H1 (cell line): ENCODE measurements at places on chromosomes 1 and 21.
A peak's percentile ranks its signal among the peaks of the same experiment; 100 is the strongest.

DNA sequence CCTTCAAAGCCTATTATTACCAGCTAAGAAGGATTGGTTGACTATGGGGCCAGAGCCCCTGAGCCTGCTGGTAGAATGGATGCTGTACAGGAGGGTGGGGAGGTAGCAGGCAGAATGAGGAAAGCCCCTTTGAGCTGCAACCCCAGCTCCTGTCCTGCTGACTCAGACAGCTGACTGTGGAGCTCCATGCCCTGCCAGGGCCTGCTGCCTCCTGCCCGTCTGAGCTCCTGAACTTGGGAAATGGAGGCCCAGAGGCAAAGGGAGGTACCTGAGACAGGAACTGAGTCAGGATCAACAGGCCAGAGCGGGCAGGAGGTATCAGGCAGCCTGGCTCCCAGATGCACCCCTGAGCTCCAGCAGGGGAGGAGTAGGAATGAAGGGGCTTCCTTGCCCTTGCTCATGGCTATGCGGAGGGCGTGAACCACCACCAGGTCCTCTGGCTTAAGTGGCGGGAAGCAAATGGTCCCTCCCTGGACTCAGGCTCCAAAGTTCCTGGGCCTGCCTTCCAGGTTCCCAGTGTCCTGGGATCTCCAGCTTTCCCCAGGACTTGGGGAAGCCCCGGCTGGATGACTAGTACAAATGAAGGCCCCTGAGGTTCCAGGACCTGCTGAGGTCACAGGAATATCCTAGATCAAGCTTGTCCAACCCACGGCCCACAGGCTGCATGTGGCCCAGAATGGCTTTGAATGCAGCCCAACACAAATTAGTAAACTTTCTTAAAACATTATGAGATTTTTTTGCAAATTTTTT lies 3.9 kb upstream of the SFN start:
- H3K4me1 ChIP-seq: peaks cover 19% of the 10 kb centered on the region
- no peaks in the 10 kb centered on the region; the same call in 1 of the 2 replicates for H3K36me3 ChIP-seq
- no peak for DNase-seq
- H3K4me3 ChIP-seq: no peak overlapping the region
- no peak overlapping the region for H3K27ac ChIP-seq
- H3K27me3 ChIP-seq: peaks cover 9% of the 10 kb centered on the region; the same call in 1 of the 2 replicates

DNA sequence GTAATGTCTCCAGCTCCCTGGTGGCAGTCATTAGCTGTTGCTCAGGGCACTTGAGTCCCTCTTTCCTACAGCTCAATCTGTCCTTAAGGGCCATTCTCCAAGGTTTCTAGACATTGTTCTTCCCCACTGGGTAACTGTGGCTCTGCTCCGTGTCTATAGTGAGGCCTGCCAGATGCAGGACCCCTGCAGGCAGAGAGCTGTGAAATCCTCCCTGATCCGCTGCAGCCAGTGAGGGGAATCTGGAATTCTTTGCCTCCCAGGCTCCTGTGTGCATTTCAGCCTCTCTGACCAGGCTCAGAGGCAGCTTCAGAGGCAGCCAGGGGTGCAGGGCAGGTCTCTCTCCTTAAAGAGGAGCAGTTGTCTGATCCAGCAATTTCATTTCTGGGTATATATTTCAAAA lies 14.4 kb upstream of the IGSF21 start:
- no peak overlapping the region for H3K4me3 ChIP-seq
- peaks cover 6% of the 10 kb centered on the region for H3K4me1 ChIP-seq
- no peaks in the 10 kb centered on the region for H3K36me3 ChIP-seq
- no peak overlapping the region for H3K27ac ChIP-seq
- no peaks in the 10 kb centered on the region for H3K27me3 ChIP-seq
- DNase-seq: no peak

DNA sequence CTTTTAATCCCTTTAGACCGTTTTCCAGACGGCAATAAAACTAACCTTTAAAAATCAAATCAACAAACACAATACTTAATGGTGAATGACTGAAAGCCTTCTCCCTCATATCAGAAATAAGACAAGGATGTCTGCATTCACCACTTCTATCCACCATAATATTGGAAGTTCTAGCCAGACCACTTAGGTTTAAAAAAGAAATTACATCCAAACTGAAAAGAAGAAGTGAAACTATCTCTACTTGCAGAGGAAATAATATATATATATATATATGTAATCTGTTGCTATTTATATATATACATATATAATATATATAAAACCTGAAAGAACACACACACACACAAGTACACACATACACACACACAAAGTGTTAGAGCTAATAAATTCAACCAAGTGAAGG lies 100.4 kb downstream of the BRINP3 start:
- no peak overlapping the region for H3K4me3 ChIP-seq
- H3K27me3 ChIP-seq: no peaks in the 10 kb centered on the region
- H3K27ac ChIP-seq: no peak overlapping the region
- no peak for DNase-seq
- H3K4me1 ChIP-seq: no peaks in the 10 kb centered on the region

GRCh38 chr1:208857465-208857864 lies 613.3 kb upstream of the PLXNA2 start:
- no peaks in the 10 kb centered on the region for H3K36me3 ChIP-seq
- no peak for DNase-seq
- no peaks in the 10 kb centered on the region for H3K4me1 ChIP-seq
- no peak overlapping the region for H3K4me3 ChIP-seq
- no peak overlapping the region for H3K27ac ChIP-seq
- no peaks in the 10 kb centered on the region for H3K27me3 ChIP-seq

DNA sequence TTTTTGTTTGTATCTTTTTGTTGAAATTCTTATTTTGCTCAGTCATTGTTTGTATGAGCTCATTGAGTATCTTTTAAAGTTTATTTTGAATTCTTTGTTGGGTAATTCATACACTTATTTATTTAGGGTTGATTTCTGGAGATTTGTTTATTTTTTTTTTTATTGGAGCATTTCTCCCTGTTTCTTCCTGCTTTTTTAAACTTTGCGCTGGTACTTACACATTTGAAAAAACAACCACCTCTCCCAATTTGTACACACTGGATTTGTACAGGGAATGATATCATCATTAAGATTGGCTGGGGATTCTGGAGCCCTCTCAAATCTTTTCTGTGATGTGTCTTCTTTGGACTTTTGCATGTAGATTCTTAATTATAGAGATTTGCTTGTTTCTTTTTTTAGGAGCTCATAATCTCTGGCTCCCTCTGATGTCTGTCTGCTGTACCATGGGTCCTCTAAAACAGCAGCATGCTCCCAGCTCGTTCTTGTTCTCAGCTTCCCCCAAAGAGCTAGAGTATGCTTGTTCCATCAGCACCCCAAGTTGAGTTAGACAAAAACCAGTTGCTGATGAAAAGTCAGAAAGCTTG lies 310.7 kb downstream of the DUSP10 start:
- no peak overlapping the region for H3K4me3 ChIP-seq
- DNase-seq: no peak
- no peaks in the 10 kb centered on the region for H3K4me1 ChIP-seq

GRCh38 chr1:230747890-230748800 lies 957 bp downstream of the CAPN9 start:
- H3K4me3 ChIP-seq: no peak overlapping the region
- H3K27ac ChIP-seq: no peak overlapping the region
- no peak for DNase-seq
- H3K36me3 ChIP-seq: no peaks in the 10 kb centered on the region

DNA sequence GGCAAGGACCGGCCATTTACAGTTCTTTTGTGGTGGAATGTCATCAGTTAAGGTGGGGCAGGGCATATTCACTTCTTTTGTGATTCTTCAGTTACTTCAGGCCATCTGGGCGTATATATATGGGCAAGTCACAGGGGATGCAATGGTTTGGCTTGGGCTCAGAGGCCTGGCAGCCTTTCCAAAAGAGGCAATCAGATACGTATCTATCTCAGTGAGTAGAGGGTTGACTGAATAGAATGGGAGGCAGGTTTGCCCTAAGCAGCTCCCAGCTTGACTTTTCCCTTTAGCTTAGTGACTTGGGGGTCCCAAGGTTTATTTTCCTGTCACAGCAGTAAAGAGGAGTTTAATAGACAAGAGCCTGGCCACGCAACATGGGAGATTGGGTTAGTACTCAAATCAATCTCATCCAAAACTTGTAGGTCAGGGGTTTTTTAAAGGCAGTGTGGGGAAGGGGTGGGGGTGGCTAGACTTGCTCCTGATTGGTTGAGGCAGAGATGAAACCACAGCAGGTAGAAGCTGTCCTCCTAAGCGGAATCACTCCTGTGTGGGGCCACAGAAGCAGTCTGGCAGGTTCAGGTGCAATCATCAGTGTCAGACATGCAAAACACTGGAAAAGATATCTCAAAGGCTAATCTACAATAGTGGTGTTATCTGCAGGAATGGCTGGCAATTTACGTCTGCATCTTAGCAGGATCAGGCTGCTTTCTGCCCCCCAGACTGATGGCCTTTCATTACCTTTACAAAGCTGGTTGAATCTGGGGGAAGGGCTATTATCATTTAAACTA lies 112.9 kb downstream of the TLR5 start:
- H3K27me3 ChIP-seq: no peaks in the 10 kb centered on the region
- H3K36me3 ChIP-seq: no peaks in the 10 kb centered on the region
- peak overlapping the region; percentile 59 for H3K4me3 ChIP-seq
- peak overlapping the region; percentile 76 for H3K27ac ChIP-seq
- H3K4me1 ChIP-seq: peaks cover 22% of the 10 kb centered on the region

DNA sequence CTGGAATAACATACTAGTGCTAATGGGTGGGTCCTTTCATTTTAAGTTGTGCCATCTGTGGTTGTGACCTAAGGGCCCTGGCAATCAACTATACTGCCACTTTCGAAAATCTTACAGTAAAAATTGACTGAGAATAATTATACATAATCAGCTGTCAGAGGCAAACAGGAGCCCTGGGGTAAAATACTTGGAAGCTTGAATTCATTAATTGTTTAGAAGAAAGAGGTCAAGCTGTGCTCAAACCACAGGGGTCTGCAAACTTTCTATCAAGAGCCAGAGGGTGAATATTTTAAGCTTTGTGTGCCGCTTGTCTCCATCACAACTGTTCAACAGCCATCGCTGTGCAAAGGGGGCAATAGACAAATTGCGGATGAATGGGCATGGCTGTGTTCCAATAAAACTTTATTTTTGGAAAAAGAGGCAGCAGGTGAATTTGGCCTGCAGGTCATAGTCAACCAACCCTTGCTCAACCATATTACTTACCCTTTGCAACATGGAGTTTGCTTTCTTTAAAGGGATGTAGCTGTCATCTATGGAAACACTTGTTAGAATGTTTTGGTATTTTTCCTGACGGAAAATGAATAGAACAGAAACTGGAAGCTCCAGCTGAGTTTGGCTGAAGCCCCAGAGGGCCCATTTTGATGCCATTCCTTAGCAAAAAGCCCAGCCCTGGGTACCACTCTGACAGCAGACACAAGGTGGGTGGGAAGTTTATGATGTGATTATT lies 35.7 kb upstream of the USP1 start:
- peaks cover 13% of the 10 kb centered on the region; the same call in 1 of the 2 replicates for H3K4me1 ChIP-seq
- DNase-seq: no peak
- H3K27me3 ChIP-seq: no peaks in the 10 kb centered on the region
- no peak overlapping the region for H3K4me3 ChIP-seq
- H3K36me3 ChIP-seq: no peaks in the 10 kb centered on the region

- peak overlapping the region; percentile 100 for H3K4me3 ChIP-seq
- peak overlapping the region; percentile 95 for H3K27ac ChIP-seq
- H3K36me3 ChIP-seq: peaks cover 5% of the 10 kb centered on the region; the same call in 1 of the 2 replicates
- no peak for DNase-seq
- peaks cover 17% of the 10 kb centered on the region for H3K4me1 ChIP-seq
Measured at GRCh38 chr1:38991638-38992411, 749 bp downstream of the AKIRIN1 start.

DNA sequence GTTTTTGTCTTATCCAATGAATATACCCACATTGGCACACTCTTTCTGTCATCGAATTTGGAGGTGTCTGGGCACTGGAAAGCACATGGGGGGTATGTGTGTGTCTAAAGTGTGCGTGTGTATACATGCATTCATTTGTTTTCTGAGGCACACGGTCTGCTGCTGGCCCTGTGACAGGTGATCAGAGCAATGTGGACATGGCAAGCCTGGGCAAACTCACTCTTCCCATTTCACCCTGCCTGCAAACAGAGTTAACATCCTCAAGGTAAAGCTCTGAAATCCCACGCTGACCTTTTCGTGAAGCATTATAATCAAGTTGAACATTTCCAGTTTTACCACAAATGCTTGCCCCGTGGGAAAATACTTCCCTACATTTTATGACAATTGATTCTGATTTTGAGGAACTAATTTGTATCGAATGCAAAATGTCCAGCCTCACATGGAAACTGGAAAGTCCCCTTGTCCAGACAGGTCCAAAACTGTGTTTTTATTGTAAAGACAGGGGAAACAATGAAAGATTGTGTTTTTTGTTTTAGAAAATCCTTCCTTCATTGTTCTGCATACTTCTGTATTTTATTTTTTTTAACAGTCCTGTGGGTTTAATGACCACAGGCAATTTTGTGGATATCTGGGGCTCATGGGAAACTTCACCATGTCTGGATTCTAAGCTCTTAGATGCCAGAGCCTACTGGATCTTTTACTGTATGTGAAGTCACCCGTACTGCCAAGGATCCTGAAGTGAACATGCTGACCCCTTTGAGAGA lies 160.9 kb downstream of the PBX1 start:
- H3K36me3 ChIP-seq: no peaks in the 10 kb centered on the region
- DNase-seq: no peak
- peaks cover 14% of the 10 kb centered on the region for H3K4me1 ChIP-seq
- no peak overlapping the region for H3K27ac ChIP-seq
- H3K27me3 ChIP-seq: no peaks in the 10 kb centered on the region
- H3K4me3 ChIP-seq: no peak overlapping the region

- no peaks in the 10 kb centered on the region for H3K27me3 ChIP-seq
- no peak overlapping the region for H3K4me3 ChIP-seq
- no peak overlapping the region for H3K27ac ChIP-seq
- DNase-seq: no peak
Measured at GRCh38 chr1:97209381-97209957, 487.9 kb downstream of the PTBP2 start.

GRCh38 chr1:236837115-236837514 lies 42.0 kb downstream of the MTR start:
- H3K4me1 ChIP-seq: no peaks in the 10 kb centered on the region
- no peaks in the 10 kb centered on the region for H3K27me3 ChIP-seq
- no peak for DNase-seq

GRCh38 chr1:152495066-152495675 lies 15.4 kb upstream of the LCE5A start:
- H3K4me1 ChIP-seq: no peaks in the 10 kb centered on the region
- H3K27me3 ChIP-seq: no peaks in the 10 kb centered on the region
- H3K4me3 ChIP-seq: no peak overlapping the region

GRCh38 chr1:106480629-106481028 lies 575.8 kb upstream of the PRMT6 start:
- no peak for DNase-seq
- H3K4me1 ChIP-seq: no peaks in the 10 kb centered on the region
- H3K27ac ChIP-seq: no peak overlapping the region
- no peaks in the 10 kb centered on the region for H3K27me3 ChIP-seq
- no peak overlapping the region for H3K4me3 ChIP-seq
- no peaks in the 10 kb centered on the region for H3K36me3 ChIP-seq

- H3K36me3 ChIP-seq: no peaks in the 10 kb centered on the region
- DNase-seq: no peak
- H3K27me3 ChIP-seq: no peaks in the 10 kb centered on the region
- peaks cover 42% of the 10 kb centered on the region for H3K4me1 ChIP-seq
- H3K4me3 ChIP-seq: peak overlapping the region; percentile 21; the same call in 1 of the 2 replicates
Measured at GRCh38 chr1:205319081-205320018, 2.2 kb downstream of the NUAK2 start.

- H3K36me3 ChIP-seq: no peaks in the 10 kb centered on the region
- no peak for DNase-seq
- H3K27ac ChIP-seq: no peak overlapping the region
- no peaks in the 10 kb centered on the region for H3K4me1 ChIP-seq
- H3K27me3 ChIP-seq: no peaks in the 10 kb centered on the region
Measured at GRCh38 chr1:236213534-236213933, 68.2 kb downstream of the ERO1B start.
